ENCODE measurements at places on chromosomes 12 and 14.

- no peak for DNase-seq
These were observed 51.1 kb upstream of the C14orf180 start for GRCh38 chr14:104528496-104528895.

DNA sequence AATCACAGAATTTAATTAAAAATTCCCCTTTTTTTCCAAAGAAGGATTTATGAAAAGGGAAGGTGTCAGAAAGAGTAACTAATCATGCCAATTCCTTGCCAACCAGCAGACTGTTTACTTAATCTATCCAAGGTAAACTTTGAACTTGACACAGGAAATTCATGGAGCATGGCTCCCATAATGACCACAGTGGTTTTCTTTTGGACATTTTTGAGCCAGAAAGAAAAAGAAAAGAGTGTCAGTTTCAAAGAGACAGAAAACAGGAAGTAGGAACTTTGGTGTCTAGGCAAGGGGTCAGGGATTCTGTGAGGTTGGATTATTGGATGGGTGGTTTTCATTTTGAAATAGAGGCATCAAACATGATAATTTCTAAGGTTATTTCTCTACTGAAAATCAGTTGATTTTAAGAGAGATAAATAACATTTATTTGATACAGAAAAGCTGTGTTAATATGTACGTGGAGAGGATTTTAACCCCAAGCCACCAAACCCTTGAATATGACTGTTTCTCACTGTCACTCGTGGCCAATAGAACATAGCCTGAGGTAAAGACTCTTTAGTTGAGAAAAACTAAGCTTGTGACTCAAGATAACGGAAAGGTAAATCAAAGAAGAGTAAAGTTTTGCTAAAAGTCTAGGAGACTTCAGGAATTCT, 196.1 kb downstream of the TTC6 start:
- no peak for DNase-seq

DNA sequence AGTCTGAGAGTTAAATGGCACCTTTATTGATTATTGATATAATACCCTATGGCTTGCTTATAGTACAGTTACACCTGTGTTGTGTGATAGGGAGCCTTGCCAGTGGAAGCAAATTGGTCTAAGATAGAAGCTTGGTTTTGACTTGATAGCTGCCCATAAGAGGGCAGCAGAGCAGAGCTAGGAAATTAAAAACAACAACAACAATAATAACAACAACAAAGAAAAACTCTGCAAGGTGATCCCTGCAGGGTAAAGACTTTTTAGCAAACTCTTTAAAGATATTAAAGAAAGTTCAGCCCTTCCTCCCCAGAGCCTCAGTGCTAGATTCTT, 18.0 kb upstream of the RNASE10 start:
- DNase-seq: no peak

DNA sequence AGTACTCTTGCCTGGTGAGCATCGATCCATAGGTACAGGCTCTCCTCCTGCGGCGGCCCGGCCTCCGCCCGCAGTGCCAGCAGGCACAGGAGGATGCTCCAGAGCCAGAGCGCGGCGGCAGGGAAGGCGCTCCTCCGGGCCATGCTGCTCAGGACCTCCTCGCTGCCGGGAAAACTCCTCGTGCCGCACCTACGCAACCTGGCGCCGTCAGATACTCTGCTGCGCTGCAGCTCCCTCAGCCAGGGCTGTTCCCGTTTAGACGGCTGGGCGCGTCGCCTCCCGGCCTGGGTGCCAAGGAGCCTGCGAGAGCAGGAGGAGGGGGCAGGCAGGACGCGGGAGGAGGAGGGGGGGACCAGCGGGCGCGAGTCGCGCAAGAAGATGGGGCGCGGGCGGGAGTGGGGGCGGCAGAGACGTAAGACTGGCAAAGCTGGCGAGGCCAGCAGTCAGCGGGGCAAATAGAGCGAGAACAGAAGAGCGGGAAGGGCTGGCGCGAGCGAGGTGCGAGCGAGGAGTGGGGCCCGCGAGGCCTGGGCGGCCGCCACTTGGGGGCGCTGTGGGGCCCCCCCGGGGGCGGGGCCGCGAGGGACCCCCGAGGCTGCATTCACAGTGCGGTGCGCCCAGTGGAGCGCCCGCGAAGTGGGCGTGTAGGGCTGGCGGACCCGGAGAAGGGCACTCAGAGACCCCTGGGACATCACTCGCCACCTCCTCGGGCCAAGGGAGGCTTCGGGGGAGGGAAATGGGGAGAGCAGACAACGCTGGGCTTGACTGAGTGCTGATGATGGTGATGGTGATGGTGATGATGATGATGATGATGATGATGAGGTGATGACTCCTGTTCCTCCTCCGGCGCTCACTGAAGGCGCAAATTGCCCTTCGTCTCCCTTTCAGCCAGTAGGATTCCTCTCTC, at the start of gene WIF1:
Gene WIF1, minus strand, starts transcription at position 257 of the 907 bp plus-strand sequence. Its CDS starts 114 bp downstream, at position 143.
- no peak for DNase-seq

GRCh38 chr12:108119126-108119973, 9.7 kb upstream of the WSCD2 start:
- DNase-seq: no peak
